ENCODE measurements at places on chromosomes 2 and 18.

GRCh38 chr2:9017411-9017810 lies 13.9 kb upstream of the MBOAT2 start:
- no peak for DNase-seq

DNA sequence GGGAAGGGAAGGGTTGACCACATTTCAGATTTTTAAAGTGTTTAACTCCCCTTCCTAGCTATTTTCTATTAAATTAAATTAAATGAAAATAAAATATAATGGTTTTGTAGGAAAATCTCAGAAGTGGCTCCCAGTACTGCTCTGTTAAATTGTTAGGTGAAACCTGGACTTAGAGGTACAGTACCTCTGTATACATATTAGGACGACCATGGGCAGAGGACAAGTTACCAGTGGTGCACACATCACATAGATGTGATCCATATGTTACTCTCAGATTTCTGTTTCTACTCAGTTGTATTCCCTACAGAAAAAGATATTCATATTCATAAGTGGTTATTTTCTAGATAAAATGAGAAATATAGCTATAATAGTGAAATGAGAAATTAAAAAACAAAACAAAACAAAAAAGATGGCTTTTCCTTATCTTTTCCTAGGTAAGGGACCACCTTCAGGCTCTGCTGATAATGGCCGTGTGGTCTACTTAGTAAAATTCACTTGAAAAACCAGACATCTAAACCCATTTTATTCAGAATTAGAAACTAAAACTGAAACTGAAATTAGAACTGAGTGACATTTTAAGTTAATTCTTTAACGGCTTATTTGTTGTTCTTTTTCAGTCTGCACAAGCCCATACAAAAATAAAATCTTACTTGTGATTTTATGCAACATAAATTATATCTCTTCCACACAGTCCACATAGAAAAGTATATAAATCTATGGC lies 832.5 kb upstream of the CHAC2 start:
- DNase-seq = no peak

GRCh38 chr18:48594471-48595094 lies 55.8 kb downstream of the CTIF start:
- no peak for DNase-seq

DNA sequence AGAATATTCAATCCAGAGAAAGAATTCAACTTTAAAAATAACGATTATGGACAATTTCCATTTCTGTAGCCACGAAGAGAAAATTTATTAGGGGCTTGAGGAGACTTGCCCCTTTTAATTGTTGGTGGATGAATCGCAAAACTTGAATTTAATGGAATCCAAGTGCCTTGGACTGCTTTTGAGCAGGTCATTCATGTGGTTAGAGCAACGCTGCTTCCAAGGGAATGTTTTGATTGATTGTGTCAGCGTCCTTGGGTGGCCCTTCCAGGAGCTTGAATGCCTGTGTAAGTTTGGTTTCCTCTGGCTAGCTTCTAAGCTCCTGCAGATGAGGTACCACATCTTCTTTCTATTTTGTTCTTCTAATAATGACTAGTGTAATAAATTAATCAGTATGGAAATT lies 213.4 kb downstream of the LTBP1 start:
- no peak for DNase-seq

DNA sequence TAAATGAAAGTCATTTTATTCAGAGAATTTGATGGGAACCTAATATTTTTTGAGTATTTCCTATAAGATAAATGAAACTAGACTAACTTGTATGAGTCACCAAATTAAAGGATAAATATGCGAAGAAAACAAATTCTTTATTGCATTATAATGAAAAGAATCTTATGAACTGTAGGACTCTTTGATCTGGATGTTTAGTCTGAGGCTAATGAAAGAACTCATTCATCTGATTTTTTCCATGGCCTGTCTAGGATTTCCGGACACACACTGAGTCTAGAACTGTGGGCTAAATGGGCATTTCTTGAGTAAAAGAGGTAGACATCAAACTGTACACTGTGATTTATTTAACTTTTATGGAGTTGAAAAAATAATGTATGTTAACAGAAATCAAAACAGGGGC lies 43.0 kb downstream of the ZNF519 start:
- DNase-seq = no peak

DNA sequence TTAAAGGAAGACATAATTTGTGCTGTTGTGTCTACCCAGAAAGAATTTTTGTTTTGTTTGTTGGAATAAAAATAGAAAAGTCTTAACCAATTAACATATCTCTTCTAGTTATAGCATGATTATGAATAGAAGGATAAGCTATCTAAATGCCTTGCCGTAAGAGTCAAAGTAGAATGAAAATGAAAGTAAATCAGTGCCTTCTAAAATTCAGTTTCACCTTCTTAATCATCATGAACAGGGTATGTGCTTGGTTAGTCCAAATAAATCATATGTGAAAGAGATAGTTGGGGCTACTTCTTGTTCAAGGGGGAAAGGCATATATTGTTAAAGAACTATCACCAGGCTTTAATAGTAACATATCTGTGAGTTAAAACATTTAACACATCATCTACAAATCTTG lies 91.5 kb downstream of the GULP1 start:
- DNase-seq = no peak

DNA sequence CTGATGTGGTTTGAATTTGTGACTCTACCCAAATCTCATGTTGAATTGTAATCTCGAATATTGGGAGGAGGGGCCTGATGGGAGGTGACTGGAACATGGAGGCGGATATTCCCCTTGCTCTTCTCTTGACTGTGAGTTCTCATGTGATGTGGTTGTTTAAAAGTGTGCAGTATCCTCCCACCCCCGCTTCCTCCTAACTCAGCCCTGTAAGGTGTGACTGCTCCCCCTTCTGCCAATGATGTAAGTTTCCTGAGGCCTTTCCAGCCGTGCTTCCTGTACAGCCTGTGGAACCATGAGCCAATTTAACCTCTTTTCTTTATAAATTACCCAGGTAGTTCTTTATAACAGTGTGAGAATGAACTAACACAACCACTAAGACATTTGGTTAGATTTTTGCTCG lies 458.4 kb downstream of the THSD7B start:
- no peak for DNase-seq

DNA sequence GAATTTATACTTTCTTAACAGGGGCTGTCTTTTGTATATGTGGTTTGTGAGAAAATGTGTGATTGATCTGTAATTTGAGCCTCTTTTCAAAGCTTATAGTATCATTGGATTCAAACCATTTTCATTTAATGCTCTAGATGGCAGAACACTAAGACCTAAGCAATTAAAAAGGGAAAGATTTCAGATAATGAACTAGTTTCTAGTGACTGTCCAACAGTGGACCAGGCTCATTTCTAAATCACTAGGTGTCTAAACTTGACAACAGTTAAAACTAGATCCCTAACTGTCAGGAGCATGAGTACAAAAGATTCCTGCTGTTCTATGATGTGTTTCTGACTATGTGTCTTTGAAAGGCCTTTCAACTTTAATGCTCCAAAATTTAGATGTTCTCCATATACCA lies 54.6 kb downstream of the ANKRD44 start:
- no peak for DNase-seq

- DNase-seq = no peak
Observed at GRCh38 chr2:74873012-74873665, 39.2 kb downstream of the HK2 start.

DNA sequence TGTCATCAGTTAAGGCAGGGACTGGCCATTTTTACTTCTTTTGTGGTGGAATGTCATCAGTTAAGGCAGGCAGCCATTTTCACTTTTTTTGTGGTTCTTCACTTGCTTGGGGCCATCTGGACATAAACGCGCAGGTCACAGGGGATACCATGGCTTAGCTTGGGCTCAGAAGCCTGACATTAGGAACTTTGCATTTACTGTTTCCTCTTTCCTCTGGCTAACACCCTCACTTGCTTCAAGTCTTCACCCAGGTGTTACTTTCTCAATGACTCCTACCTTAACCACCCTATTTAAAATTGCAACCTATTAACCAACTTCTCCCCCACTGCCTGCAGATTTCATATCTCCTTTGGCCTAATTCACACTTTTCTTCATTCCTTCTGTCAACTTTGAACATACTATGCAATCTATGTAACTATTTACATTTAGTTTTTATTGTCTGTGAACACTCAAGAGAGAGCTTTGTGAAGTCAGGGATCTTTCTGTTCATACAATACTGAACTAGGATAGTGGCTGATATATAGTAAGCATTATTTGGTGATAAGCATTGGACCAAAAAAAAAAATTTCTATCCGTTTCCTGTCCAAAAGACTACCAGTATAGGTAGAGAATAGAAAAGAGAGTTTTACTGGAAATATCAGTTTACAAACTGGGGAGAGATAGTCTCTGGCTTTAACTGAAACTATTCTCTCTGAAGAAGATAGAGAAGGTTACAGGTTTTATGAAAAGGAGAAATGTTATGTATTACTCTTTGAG lies 600.1 kb upstream of the ZNF804A start:
- DNase-seq = no peak

GRCh38 chr2:128416109-128416785 lies 97.6 kb upstream of the HS6ST1 start:
- DNase-seq = no peak

DNA sequence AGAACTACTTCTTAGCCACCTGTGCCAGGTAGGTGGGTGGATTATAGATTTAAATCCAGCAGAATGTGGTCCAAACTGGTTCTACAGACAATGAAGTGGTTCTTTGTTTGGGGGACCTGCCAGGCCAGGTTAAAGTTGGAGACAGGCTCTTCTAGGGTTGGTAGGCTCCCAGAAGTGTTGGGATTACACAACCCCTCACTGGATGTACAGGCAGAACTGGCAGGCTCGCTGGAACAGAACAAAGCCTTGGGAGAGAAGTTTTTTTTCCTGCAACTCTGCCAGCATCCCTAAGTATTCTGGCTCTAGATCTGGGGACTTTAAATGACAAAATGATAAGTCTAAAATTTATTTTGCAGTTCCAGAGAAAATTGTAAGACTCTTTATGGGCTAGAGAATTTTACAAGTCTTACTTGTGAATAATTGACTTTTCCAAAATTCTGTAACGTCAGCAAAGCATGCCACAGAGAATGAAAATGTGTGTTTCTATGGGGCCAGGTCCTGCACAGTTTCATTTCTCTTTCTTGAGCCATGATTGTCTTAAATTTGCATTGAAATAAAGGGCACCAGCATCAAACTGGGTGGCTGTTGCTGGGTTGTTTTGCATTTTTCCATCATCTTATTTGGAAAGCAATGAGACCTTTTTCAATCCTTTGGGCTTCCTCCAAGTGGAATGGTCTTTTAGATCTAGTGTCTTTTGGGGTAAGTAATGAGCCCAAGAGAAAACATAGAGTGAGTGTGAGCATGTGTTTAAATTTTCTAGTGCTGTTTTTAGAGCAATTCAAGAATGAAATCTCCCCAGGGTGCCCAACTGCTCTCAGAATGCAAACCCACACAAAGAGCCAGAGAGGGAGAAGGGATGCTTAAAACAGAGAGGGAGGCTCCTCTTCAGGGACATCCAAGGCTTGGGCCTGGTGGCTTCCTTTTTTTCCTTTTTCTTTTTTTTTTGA lies 32.4 kb upstream of the ATL2 start:
- no peak for DNase-seq

DNA sequence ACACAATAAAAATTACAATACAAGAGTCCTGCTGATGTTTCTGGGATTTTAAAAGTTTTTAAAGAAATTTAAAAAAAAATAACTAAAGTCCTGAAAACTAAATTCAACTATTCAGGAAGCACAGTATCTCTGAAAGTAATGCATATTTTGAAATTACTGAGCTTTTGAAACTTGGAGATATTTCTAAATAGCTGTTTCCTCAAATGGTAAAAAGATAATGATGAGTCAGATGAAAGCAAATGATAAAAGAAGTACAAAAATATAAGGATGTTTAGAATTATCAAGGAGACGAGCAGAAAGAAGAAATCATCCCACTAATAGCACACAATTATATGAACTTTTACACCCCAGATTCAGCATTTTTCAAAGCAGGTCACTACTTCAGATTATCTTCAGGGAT lies 90.2 kb upstream of the SLC25A52 start:
- DNase-seq = no peak

GRCh38 chr2:143840601-143841000 lies 679.3 kb downstream of the ZEB2 start:
- DNase-seq = no peak

GRCh38 chr2:143001501-143001900 lies 124.0 kb downstream of the KYNU start:
- no peak for DNase-seq

DNA sequence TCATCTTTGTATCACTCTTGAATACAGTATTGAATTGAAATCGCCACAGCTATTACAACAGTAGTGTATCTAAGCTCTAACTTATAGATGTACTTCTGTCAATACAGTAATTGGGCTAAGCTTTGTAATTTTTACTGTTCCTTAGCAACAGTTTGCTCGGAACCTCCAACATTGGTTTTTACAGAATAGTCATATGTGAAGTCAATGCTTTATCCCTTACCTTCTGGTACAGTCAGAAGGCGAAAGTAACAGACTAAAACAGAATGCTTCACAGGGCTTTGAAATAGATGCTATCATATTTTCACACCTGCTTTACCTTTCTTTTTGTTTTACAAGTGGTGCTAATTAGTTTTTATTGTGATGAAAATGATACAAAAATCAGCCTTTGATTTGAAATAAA lies 46.9 kb upstream of the CYP20A1 start:
- DNase-seq = no peak
